ENCODE measurements at places on chromosomes 1 and 21. TPM values are rescaled to one million over a fixed set of nuclear protein-coding genes. Genes with fewer than 3 reads are reported as not detected.

Gene JAM2
- total RNA-seq: not detected

Gene MMEL1
- 0.18 TPM for total RNA-seq

Gene ADAMTS4
- total RNA-seq: not detected

Gene SLAMF1
- total RNA-seq: not detected

Gene RCC1
- 78.7 TPM for total RNA-seq

Gene OR2L8
- not detected for total RNA-seq

Gene TMEM51
- 39.8 TPM for total RNA-seq

Gene DMRTA2
- 0.23 TPM for total RNA-seq

Gene PCSK9
- 3.4 TPM for total RNA-seq

Gene COL24A1
- total RNA-seq: 0.03 TPM

Gene HMCN1
- 0.02 TPM for total RNA-seq

Gene MAP3K7CL
- total RNA-seq: 1.5 TPM

Gene PFDN2
- 117 TPM for total RNA-seq

Gene ETV3L
- not detected for total RNA-seq

Gene MYBPHL
- not detected for total RNA-seq

Gene MFSD2A
- 4.3 TPM for total RNA-seq

Gene CFHR4
- total RNA-seq: not detected

Gene ADAMTSL4
- total RNA-seq: 5.6 TPM

Gene PRKAA2
- 2.8 TPM for total RNA-seq

Gene S100A7
- total RNA-seq: not detected

Gene CACNA1E
- total RNA-seq: 0.01 TPM

Gene CD2
- not detected for total RNA-seq

Gene FAM72B
- 7.1 TPM for total RNA-seq

Gene AKR1A1
- total RNA-seq: 84.7 TPM

Gene PRXL2B
- 25.2 TPM for total RNA-seq

Gene OR2T35
- not detected for total RNA-seq

Gene FLG2
- total RNA-seq: not detected

Data from A549 treated with CORT108297 at 1 μM for 4 hours (cell line).